Stimulated activated CD4-positive, alpha-beta T cell treated with anti-CD3 and anti-CD28 coated beads, Interleukin-12 subunit alpha, Interleukin-12 subunit beta, amount 100 ng/mL, for 24 hours (primary cell): ENCODE measurements at places on chromosomes 6 and 20.

GRCh38 chr20:47290666-47291430, 65.7 kb downstream of the ZMYND8 start:
- DNase-seq, result no peak

GRCh38 chr6:74573613-74574012, 632.2 kb downstream of the COL12A1 start:
- DNase-seq, result no peak

DNA sequence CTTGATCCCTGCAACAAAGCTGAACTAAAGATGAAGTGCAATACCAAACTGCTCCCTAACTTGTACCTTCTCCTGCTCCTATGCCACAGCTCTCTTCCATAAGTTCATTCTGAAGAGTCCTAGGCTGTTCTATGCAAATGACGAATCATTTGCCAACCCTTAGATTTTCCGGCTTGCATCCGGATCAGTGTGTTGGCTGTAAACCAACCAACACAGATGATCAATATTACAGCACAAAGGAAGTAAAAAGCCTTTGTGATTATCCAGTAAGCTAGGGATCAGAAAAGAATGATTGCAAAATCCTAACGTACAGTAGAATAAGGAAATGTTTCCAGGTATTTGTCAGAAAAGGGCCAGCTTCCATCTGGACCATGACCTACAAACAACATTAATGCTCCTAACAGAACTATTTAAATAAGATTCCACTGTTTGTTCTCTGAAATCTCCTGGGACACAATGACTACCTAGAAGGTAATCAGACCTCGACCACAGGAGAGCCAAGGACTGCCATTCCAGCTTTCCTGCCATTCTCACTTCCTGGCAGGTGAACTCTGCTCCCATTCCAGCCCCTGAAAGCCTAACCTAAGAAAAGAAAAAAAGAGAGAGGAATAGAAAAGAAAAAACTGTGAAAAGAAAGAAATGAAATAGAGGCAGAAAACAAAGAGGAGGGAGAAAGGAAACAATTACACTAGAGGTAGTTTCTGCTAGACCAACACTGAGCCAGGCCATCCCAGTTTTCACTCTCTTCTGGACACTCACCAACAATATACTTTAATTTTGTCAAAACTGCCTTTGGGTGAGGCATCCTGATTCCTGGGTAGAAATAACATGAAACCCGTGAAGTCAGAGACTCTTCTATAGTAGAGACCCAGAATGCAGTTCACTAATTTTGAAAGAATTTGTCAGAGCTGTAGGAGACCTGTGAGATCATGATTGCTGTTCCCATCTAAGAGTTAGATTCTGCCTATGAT, 19.7 kb downstream of the GMDS start:
- no peak for DNase-seq

- DNase-seq, result no peak
Measured at GRCh38 chr20:37251825-37252477, 9.7 kb downstream of the GHRH start.

GRCh38 chr6:41059556-41059955, 6.6 kb downstream of the APOBEC2 start:
- no peak for DNase-seq

GRCh38 chr6:124536157-124536841, 425.9 kb upstream of the RNF217 start:
- no peak for DNase-seq

GRCh38 chr6:154614101-154614500, 103.6 kb upstream of the CNKSR3 start:
- DNase-seq, result no peak
